T-helper 9 cell (primary cell): ENCODE measurements at places on chromosomes 2 and 18.

GRCh38 chr2:42084231-42084671 is 36.4 kb downstream of the PKDCC start:
- DNase-seq = no peak

- no peak for DNase-seq
Measured at GRCh38 chr2:73083886-73084800, 12.6 kb upstream of the SFXN5 start.

- no peak for DNase-seq
Measured at GRCh38 chr2:240819858-240820606, at the start of gene KIF1A. Gene KIF1A (minus strand): TSS chr2:240820219. CDS start chr2:240797752, 22,467 bp downstream.

DNA sequence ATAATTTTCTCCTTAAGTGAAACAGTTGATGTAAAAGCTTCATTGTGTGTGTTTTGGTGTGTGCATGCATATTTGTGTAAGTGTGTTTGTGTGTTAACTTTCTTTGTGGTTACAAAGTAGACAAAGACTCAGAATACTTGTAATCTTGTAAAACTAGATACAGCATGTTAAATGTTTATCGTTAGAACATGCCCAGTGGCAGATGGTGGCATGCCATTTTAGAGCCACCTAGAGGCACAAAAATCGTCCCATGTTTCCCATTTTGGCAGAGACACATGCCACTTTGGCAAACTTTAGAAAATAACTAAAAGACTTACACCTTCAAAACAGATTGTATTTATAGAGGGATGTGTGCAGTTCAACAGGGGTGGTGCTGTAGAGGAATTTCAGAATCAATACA is 224.1 kb downstream of the LRP1B start:
- DNase-seq = no peak

DNA sequence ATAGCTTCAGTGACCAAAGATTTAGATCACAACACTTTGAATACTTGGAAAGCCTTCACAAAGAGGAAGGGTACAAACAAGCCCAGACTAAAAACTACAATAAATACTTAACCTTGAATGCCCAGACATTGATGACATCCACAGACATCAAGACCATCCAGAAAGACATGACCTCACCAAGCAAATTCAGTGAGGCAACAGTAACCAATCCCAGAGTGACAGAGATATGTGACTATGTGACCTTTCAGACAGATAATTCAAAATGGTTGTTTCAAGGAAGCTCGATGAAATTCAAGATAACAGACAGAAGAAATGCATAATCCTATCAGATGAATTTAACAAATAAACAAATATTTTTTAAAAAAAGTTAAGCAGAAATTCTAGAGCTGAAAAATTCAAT is 19.9 kb upstream of the EVA1A start:
- no peak for DNase-seq

DNA sequence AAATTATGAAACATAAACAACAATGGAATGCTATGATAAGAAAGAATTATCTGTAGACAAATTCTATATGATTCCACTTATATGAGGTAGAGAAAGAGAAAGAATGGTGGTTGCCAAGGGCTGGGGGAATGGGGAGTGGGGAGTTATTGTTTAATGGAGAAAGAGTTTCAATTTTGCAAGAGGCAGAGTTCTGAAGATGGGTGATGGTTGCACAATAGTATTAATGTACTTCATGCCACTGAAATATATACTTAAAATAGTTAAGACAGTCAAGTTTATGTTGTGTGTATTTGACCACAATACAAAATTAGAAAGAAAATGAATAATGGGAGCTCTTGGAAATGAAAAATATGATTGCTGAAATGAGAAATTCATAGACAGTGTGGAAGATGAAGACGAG is 22.6 kb upstream of the FAM117B start:
- no peak for DNase-seq

DNA sequence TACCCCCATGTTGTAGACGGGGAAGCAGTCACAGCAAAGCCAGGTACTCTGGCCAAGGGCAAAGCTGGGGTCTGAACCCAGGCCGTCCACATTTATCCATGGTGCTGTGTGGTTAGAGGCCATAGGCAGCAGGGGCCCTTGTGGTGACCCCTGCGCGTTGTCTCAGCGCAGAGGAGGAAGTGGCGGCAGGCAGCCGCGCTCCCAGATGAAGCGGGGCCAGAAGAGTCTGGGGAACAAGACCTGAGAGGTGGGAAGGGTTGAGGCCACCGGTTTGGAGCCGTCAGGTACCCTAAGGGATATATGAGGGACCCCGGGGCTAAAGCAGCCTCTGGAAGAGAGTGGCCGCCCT is 770 bp downstream of the ZNF396 start:
- DNase-seq = no peak

GRCh38 chr2:221924576-221924975 is 352.5 kb upstream of the EPHA4 start:
- no peak for DNase-seq

DNA sequence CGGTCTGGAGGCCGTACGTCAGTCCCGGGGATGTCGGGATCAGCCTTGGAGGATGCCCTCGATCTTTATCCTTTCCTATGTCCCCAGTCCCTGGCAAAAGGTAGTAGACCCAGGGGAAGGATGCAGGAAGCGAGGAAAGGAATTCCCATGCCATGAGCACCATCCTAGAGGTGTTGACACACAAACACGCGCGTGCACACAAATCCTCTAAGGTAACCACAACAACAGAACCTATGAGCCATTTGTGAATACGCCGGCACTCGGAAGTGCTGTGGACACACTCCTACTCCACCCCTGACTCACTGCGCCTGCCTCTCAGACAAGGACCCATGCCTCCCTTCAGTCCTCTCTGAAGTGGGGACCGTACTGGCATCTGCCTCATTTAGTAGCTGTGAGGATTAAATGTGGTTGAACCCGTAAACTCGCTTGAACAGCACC is 11.3 kb upstream of the MLPH start:
- peak; percentile 6 for DNase-seq

- no peak for DNase-seq
Measured at GRCh38 chr2:60570251-60570650, 16.8 kb upstream of the BCL11A start.

DNA sequence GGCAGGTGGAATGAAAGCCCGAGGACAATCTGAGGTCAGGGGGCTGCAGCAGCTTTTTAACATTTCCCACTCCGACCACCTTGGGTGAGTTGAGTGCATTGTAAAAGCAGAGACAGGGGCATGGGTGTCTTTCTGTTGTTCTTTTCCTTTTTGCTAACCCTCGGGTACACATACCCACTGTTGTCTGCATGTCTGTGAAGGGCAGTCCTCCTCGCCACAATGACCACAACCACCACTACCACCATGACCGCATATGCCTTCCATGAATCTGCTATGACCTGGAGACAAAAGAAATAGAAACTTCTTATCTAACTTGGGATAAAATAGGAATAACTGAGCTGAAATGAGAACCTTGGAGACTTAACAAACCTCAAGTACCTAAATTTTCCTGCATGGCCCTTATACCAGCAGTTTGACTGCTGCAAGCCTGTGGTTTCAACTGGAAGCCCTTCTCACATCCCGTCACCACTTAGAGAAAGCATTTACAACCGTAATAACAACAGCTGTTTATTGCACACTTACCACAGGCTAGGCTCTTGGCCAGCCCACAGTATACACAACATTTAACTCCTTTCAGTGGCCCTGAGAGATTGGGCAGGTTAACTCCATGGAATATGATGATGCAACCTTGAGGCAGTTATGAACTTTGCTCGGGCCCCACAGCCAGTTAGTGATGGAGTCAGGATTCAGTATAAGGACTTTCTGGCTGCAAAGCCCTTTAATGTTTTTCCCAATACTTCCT is 80.3 kb downstream of the GYPC start:
- no peak for DNase-seq

GRCh38 chr2:63879876-63880433 is 38.3 kb downstream of the UGP2 start:
- DNase-seq = no peak

DNA sequence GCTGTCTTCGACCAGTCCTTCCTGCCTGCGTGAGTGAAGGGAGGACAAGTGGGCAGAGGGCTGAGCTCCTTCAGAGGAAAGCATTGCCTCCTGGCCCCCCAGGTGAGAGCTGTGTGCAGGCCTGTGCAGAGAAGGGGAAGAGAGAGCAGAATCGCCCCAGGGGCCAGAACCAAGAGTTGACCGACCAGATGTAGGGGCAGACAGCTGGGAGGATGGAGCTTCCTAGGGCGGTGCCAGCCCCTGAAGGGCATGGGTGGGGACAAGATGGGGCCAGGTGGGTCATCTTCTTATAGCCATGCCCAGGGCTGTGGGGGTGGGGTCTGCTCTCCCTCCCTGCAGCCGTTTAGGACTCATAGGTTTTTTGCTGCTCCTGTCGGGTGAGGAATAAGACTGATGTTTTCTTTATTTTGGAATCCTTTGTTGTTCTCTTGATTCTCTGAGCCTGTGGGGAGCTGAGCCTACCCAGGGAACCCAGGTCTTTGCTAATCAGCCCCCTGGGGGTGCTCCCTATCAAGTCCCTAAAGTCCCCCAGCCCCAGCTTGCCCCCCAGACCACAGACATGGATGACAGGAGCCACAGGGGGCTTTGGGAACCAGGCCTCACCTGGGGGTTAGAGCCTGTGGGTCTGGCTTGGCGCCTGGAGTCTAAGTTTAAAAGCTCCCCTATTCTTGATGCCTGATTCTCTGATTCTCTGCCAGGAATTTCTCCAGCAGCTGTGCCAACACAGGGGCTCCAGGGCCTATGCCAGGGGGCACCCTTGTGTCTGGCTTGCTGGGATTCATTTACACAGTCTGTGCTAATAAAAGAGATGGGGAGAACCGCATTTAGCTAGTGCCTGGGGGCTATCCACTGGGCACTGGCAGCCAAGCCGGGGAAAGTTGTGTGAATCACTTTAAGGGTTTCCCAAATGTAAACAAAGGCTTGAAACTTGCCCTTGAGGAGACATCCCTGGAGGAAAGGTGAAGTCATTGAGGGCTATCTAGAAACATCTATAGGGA is 9.3 kb upstream of the EFHD1 start:
- no peak for DNase-seq

DNA sequence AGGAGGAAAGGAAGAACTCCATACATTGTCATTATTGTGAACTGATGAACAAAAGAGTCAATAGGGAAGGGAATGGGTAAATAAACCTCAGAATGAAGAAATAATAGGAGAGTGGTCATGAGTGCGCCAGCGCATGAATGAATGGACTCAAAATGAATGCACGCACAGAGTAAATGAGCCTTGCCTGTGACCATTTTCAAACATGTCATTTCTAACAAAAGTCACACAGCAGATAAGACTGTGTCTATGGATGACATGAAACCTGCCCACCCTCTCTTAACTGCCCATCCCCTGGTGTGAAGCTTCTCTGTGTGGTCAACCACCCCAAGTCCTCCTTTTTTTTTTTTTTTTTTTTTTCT is 121.1 kb upstream of the TEX51 start:
- no peak for DNase-seq

DNA sequence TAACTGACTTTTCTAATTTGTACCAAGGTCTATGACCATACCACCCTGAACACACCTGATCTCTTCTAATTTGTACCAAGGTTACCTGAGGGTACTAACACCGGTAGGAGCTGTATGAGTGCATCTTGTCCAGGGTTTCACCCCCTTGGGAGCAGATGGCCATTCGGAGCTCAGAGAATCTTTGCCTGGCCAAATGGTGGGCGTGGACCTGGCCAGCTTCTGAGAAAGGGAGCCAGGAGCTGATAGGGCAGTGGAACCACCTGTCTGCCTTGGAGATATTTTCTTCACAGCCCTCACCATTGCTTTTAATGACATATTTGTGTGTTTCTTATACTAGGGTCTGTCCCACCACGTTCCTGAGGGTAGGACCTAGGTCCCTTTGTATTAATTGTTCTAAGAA is 188.9 kb downstream of the LDLRAD4 start:
- DNase-seq = no peak

DNA sequence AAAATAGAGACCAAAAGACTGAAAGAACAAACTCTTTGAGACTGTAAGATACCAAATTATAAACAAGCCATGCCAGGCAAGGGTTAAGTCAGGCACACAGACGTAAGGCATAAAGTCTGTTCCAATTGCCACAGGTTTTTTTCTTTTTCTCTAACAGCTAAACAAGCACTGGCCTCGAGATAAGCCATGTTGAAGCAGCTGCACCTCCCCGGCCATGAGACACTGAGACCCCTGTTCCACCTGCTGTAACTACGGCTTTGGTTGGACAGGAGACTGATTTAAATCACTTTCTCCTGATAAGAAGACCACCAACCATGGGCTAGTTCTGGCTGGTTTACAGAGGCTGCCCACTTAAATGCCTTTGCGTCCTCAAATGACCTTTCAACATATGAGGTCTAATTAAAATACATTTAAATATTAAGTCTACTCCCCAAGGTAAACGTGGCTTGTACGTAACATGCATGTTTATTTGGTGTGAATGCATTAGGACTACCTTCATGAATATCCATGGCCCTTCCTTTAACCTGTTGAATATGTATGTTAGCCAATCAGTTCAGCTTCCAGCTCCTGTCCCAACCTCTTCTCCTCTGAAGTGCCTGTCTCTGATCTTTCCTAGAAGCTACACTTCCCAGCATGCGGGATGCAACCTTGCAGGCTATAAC is 117.2 kb downstream of the CMPK2 start:
- DNase-seq = no peak

GRCh38 chr18:56248610-56249235 is 389.7 kb downstream of the TXNL1 start:
- DNase-seq = no peak

DNA sequence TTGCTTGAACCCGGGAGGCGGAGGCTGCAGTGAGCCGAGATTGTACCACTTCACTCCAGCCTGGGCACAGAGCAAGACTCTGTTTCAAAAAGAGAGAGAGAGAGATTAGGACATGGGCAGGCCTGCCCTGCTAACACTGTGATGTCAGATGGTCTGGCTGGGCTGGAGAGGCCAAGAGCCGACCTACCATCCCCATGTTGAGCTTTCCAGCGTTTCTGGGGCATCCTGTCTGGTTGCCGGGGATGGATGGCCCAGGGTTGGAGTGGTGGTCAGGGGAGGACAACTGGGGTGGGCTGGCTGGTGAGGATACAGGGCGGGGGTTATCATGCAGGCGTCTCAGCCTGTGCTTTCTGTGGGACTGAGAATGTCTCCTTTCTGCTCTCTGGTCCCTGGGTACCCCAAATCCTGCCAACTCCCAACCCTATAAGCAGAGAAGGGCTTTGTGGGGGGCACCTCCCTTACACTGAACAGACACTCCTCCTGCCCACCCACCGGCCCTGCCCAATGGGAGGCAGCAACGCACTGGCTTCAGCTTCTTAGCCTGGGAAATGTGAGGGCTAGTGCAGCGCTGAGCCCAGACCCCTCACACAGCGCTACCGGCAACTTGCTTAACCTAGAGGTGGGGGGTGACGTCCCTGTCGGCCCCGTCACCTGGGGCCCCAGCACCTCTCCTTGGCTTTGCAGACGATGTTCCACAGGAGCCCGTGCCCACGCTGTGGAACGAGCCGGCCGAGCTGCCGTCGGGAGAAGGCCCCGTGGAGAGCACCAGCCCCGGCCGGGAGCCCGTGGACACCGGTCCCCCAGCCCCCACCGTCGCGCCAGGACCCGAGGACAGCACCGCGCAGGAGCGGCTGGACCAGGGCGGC is 5.4 kb downstream of the SNORC start:
- no peak for DNase-seq
